ENCODE measurements at places on chromosomes 16 and 17. TPM values are rescaled to one million over a fixed set of nuclear protein-coding genes. Genes with fewer than 3 reads are reported as not detected.

DNA sequence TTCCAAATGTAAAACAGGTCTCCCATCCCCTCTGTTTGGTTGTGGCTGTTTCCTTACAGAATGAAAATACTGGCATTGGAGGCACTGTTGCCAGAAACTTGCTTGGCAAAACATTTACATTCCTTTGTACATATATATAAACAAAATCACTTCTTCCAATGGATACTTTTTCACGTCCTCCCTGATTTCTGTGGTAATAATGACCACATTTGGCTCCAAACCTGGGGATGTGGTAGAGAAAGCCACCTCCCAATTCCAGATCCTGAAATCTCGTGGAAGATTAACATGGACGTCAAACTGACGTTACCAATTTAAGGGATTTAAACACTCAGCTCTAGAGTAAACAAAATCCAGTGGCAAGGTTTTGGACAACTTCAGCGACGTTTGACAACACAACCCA, 370.8 kb upstream of the ZFHX3 start:
- DNase-seq: no peak
- H3K4me1 ChIP-seq: no peaks in the 10 kb centered on the region

GRCh38 chr16:23595246-23595950, 718 bp downstream of the NDUFAB1 start:
- H3K4me1 ChIP-seq: peaks cover 26% of the 10 kb centered on the region
- H3K4me3 ChIP-seq: peak overlapping the region; percentile 75
- no peak for DNase-seq
- H3K36me3 ChIP-seq: no peaks in the 10 kb centered on the region
- no peaks in the 10 kb centered on the region for H3K27me3 ChIP-seq
- H3K27ac ChIP-seq: peak overlapping the region; percentile 88

- H3K27me3 ChIP-seq: no peaks in the 10 kb centered on the region
- H3K4me3 ChIP-seq: no peak overlapping the region
- H3K4me1 ChIP-seq: peaks cover 8% of the 10 kb centered on the region
- no peak for DNase-seq
- no peak overlapping the region for H3K27ac ChIP-seq
These were observed 16.6 kb downstream of the TBC1D16 start for GRCh38 chr17:80018917-80019651.

GRCh38 chr16:85258629-85259028, 146.4 kb upstream of the CIBAR2 start:
- no peaks in the 10 kb centered on the region for H3K27me3 ChIP-seq
- no peak for DNase-seq
- no peaks in the 10 kb centered on the region for H3K36me3 ChIP-seq
- H3K4me3 ChIP-seq: no peak overlapping the region
- no peak overlapping the region for H3K27ac ChIP-seq
- H3K4me1 ChIP-seq: peaks cover 7% of the 10 kb centered on the region

GRCh38 chr17:61687769-61688168, 96.8 kb upstream of the NACA2 start:
- no peak overlapping the region for H3K4me3 ChIP-seq
- no peaks in the 10 kb centered on the region for H3K36me3 ChIP-seq
- H3K27ac ChIP-seq: no peak overlapping the region
- DNase-seq: no peak
- H3K27me3 ChIP-seq: no peaks in the 10 kb centered on the region
- no peaks in the 10 kb centered on the region for H3K4me1 ChIP-seq

DNA sequence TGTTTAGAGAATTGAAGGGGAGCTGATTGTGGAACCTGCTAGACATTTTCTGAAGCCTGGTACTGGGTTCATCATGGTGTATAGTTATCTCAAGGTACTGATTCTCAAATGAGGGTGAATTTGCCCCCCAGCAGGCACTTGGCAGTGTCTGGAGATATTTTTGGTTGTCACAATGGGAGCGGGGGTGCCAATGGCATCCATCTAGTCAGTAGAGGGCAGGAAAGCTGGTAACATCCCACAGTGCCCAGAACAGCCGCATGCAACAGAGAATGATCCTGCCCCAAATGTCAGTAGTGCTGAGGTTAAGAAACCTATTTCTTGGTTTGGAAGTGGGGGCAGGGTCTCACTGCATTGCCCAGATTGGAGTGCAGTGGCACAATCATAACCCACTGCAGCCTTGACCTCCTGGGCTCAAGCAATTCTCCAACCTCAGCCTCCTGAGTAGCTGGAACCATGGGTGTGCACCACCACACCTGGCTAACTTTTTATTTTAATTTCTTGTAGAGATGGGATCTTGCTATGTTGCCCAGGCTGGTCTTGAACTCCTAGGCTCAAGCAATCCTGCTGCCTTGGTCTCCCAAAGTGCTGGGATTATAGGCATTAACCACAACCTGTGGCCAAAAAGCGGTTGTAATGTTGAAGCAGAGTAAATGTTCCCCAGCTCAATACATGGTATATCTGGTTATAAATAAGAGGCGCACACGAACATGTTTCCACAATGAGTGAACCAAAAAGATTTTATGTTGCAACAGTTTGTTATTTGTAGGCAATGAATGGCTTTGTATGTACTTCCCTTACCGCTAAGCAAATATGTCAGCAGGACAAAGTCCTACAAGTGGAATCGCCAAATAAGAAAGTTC, 46.4 kb upstream of the EEF2KMT start:
- DNase-seq: no peak
- H3K36me3 ChIP-seq: no peaks in the 10 kb centered on the region
- H3K4me1 ChIP-seq: no peaks in the 10 kb centered on the region

- no peak for DNase-seq
- H3K27me3 ChIP-seq: no peaks in the 10 kb centered on the region
- no peak overlapping the region for H3K4me3 ChIP-seq
- no peaks in the 10 kb centered on the region for H3K4me1 ChIP-seq
These were observed 21.1 kb downstream of the SMYD4 start for GRCh38 chr17:1808644-1809043.

DNA sequence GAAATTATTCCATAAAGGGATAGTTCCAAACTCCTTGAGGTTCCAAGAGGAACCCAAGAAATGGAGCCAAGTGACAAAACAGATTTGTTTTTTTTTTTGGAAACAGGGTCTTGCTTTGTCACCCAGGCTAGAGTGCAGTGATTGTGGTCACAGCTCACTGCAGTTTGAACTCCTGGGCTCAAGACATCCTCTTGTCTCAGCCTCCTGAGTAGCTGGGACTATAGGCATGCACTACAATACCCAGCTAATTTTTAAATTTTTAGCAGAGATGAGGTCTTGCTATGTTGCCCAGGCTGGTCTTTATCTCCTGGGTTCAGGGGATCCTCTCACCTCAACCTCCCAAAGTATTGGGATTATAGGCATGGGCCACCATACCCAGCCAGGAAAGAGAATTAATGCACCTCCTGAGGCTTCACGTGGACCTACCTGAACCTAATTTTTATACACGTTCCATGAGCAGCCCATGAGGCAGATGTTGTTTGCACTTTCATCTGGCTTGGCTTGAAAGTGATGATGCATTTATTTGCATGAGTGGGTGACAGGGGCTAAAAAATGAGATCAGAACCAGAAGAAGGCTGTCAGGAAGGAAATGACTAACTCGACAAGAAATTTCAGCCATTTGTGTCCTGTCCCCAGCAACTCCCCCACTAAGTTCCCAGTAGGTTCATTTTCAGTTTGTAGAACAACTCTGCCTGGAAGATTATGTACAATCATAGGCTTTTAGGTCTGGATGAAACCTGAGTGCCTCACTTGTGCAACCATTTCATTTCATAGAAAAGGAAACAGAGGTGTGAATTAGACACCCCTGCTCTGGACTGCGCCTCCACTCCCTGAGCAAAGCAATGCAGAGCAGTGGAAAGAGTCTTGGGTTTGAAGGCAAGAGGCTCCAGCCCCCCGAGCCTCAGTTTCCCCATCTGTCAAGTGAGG, 10.3 kb upstream of the IRF8 start:
- no peak for DNase-seq
- no peaks in the 10 kb centered on the region for H3K36me3 ChIP-seq
- no peak overlapping the region for H3K4me3 ChIP-seq
- no peaks in the 10 kb centered on the region for H3K4me1 ChIP-seq
- H3K27ac ChIP-seq: no peak overlapping the region
- peaks cover 40% of the 10 kb centered on the region for H3K27me3 ChIP-seq

DNA sequence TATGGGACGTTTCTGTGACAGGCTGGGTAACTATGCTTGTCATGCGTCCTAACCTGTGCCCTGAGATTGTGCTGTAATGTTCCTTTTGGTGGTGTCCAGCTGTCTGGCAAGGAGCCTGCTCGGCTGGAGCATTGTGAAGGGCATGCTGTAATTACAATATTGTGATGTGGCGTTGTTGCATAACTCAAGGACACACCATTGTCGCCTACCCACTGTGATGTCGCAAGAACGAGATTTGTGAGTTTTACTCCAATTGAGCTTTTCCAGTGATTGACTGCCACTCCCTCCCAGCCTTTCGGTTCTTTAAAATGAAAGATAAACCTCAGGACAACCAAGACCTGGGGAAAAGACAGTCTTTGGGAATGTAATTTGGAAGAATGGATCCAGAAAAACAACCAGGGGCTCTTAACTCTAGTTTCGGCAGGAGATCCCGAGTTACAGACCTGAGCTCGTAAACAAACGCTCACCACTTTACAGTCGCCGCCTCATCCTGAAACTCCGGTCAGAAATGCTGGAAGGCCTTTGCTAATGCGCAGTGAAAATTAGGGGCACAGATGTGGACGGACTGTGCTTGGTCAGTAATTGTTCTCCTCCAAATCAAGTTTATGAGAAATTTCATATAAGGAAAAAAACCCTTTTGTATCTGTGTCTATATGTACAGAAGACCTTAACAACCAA, 1.3 kb downstream of the ZNF750 start:
- no peak for DNase-seq
- no peaks in the 10 kb centered on the region for H3K4me1 ChIP-seq
- peak overlapping the region; percentile 66 for H3K27ac ChIP-seq
- H3K4me3 ChIP-seq: no peak overlapping the region

DNA sequence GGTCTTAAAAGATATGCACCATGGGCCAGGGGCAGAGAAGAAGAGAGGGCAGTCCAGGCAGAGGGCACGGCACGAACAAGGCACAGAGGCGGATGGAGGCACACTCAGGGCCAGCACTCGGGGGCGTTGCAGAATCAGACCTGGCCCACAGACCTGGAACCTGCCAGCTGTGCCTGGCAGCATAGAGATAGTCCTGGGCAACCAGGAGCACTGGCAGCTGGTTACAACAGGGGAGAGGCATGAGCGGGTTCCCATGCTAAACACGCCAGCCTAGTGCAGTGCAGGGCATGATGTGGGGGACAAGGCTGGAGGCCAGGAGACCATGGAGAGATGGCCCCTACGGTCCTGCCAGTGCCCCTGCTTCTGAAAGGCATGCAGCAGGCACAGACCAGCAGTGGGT, 56.9 kb upstream of the RBFOX3 start:
- H3K27me3 ChIP-seq: no peaks in the 10 kb centered on the region
- H3K4me3 ChIP-seq: no peak overlapping the region
- H3K36me3 ChIP-seq: no peaks in the 10 kb centered on the region
- no peak for DNase-seq
- H3K4me1 ChIP-seq: peaks cover 20% of the 10 kb centered on the region

DNA sequence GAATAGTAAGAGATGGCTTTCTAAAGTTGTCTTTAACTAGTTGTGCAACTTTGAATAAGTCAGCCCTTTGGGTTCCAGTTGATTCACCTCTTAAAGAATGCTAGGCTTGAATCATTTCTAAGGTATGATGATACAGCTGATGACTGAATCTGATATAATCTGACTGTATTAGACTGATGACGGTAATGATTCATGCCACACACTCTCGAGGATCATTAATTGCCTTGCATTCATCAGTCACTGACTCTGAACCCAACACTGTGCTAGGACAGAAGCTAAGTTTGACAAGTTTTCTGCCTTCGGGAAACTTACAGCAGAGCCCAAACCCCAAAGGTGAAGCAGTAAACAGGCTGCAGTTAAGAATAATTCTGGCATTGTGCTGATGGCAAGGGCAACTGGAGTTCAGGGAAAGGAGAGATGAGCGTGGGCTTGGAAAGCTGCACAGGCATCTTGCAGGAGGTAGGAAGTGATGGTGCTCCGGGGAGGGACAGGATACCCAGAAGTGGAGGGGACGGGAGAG, 25.8 kb downstream of the ASIC2 start:
- no peaks in the 10 kb centered on the region for H3K36me3 ChIP-seq
- DNase-seq: no peak
- no peak overlapping the region for H3K4me3 ChIP-seq
- no peak overlapping the region for H3K27ac ChIP-seq

- H3K4me1 ChIP-seq: no peaks in the 10 kb centered on the region
- no peak for DNase-seq
- H3K27me3 ChIP-seq: no peaks in the 10 kb centered on the region
- no peak overlapping the region for H3K4me3 ChIP-seq
- H3K36me3 ChIP-seq: no peaks in the 10 kb centered on the region
These were observed 394.5 kb downstream of the XYLT1 start for GRCh38 chr16:17076092-17076754.

DNA sequence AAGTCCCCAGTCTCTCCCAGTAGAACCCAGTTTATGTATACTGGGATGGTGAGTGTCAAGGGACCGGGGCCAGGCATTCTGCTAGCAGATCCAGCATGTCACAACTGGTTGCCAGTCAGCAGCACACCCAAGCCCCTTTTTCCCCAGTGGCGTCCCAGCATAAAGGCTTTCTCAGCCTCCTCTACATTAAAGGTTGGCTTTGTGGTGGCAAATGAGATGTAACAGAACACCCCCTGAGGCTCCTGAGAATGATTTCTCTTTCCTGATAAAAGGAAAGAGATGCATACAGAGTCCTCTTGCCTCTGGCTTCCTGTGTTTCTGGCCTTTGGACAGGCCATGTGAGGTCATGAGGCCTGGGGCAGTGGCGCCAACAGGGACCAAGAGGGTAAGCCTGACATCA, 27.9 kb downstream of the IRX6 start:
- H3K4me1 ChIP-seq: no peaks in the 10 kb centered on the region
- H3K36me3 ChIP-seq: no peaks in the 10 kb centered on the region
- H3K27ac ChIP-seq: no peak overlapping the region
- H3K4me3 ChIP-seq: no peak overlapping the region
- no peaks in the 10 kb centered on the region for H3K27me3 ChIP-seq

DNA sequence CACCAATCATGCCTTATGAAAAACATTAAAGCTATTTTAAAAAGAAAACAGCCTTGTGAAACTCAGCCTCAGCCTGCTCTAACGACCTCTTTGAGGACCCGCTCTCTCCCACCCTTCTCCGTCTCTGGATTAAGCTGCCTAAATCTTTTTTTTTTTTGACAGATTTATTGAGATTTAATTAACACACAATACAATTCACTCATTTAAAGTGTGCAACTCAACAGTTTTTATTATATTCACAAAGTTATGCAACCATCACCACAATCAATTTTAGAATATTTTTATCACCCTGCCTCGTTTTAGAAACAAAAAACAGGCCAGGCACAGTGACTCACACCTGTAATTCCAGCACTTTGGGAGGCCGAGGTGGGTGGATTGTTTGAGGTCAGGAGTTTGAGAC, 8.4 kb downstream of the CDR2L start:
- no peak overlapping the region for H3K27ac ChIP-seq
- no peak overlapping the region for H3K4me3 ChIP-seq
- no peaks in the 10 kb centered on the region for H3K27me3 ChIP-seq
- H3K4me1 ChIP-seq: peaks cover 12% of the 10 kb centered on the region
- no peak for DNase-seq

HOXB3 gene
- 23.8 TPM for total RNA-seq

KRT27 gene
- total RNA-seq: not detected

IRX5 gene
- total RNA-seq: not detected

NAE1 gene
- total RNA-seq: 50.7 TPM

TMEM132E gene
- total RNA-seq: not detected

OR1A1 gene
- not detected for total RNA-seq
